Mesenchymal stem cell (in vitro differentiated cells and primary cell): ENCODE measurements at places on chromosomes 3 and 15.

- peak; percentile 12 for DNase-seq
These were observed 30.1 kb downstream of the CFAP161 start for GRCh38 chr15:81163961-81164800.

DNA sequence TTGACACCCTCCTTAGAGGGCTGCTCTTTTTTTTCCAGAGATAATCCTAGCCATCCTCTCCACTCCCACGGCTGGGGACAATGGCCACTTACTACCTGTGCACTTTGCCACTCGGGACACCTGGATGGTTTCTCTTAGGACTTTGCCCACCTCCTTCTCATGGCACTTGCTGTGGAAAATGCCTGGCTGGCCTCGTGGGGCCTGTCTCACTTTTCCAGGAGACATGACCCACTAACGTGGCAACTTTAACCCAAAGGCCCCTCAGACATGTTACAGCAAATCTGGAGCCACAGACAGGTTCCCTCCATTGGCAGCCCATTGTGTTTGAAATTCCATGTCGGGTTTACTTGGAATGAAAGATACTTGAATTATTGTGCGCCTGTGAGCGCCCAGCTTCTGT lies 29.4 kb upstream of the ESYT3 start:
- DNase-seq, result no peak

- DNase-seq, result no peak
These were observed 557.3 kb upstream of the KCNMB2 start for GRCh38 chr3:177978946-177979345.

GRCh38 chr15:73571346-73571745 lies 61.8 kb downstream of the NPTN start:
- no peak for DNase-seq

DNA sequence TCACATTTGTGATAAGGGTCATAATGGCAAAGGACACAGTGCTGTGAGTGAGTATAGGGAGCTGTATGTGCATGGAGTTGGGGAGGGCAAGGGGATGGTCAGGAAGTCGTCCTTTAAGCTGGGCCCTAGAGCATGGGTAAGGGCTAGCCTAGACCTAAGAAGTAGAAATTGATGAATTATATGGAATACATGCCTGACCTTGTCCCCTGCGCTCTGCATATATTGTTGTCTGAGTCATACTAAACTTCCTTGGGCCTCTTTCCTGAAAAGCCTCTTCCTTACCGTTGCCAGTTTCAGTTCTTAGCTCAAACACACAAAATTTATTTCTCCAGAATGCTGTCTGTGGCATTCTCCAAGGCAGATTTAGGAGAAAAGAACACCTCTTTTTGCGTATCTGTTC lies 4.6 kb downstream of the SNRK start:
- DNase-seq, result peak; percentile 59

DNA sequence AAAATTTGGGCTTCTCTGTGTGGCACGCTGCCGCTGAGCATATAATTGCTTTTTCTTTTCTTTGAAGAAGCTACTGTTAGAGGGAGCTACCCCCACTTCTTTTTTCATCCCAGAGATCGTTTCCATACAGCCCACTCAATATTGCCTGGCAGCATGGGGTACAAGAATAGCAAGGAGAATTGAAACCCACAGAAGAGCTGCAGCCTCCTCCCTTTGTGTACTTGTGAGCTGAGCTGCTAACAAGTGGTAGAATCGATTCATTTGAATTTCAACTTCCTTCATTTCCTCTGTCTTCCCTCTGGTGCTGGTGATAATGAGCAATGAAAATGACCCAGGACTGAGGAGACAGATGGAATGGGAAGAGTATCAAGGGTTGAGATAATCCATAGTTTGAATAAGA lies 64.9 kb downstream of the LRRC3B start:
- DNase-seq, result no peak

DNA sequence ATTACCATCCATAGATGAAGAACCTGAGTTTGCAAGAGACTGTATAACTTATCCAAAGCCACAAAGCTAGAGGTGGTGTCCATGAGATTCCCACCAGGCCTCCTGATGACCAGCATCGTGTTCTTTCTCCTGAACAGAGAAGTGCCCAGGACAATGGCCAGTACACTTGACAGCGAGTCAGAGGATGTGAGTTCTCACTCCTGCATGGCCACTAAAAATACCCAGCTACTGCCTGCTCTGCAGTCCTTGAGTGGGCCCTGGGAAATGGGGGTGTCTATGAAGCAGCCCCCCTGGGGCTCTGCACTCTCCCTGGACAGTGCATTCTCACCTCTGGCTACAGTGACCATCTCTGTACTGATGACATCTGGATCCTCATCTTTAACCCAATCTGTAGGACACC lies 201.2 kb downstream of the RPLP1 start:
- DNase-seq, result no peak

DNA sequence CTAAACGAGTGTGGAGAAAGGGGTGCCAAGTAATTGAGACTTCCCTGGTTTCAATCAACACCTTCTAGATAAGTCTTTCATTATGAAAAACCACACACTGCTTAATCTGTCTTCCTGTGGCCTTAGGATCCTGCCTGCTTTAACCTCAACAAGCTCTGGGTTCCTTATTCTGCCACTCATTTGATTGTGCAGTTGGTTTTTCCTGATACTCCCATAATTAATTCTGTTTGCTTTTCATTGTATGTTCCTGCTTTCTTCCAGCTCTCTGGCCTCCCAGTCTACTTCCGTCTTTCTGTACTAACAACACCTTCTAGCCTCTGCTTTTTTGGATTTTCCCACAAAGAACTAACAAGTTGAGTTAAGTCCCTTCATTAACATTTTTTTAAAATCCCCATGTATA lies 20.2 kb upstream of the GCNT3 start:
- no peak for DNase-seq

- DNase-seq, result no peak
These were observed 1.1 kb downstream of the PAK6 start for GRCh38 chr15:40239693-40240618.

DNA sequence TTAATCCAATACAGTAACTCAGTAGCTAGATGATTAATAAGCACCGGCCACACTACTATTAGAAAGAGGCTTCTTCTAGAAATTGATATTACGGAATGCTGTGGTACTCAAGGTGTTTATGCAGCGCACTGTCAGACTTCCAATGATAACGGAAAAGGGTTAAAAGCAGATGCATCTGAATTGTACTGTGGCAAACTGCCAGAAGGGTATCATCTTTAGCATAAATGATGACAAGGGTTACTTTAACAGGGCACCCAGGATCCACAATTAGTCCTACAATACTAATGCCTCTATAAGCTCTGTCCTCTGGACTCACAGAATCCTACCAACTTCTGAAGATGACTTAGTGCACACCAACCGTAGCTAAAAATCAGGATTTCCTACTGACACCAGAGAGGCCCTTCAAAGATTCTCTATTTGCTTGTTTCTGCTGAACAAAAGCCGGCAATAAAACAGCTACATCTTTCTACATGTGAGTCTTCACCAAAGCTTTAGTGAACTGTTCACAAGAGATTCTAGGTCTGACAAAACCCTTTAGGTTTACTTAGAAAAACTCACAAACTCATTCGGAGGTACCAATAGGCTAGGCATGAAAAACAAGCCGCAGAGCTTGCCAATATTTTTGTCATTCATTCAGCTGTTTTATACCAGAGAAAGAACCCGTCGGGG lies 7.1 kb downstream of the SATB1 start:
- DNase-seq, result no peak

DNA sequence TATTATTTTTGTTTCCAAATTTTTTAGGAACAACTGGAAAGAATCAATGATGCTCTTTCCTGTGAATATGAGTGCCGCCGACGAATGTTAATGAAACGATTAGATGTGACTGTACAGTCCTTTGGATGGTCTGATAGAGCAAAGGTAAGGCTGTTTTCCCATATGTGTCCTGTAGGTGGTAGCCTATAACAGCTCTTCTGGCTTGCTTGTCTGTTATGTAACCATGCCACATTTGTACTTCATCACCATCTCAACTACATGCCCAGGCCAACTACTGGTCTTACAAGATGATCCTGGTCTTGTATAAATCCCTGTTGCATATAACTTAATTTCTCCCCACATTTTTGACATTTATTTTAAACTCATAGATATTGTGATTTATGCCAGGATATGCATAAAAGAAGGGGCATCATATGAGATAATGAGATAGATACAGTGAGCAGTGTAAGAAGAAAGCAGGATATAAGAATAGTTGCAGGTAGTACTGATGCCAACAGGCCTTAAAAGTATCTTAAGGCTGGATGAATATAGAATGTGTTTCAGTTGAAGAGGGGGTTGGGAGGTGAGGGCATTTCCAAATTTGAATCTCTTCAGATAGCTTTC lies 20.3 kb downstream of the FAM98B start:
- peak; percentile 70 for DNase-seq

GRCh38 chr3:167644611-167645010 lies 9.1 kb downstream of the WDR49 start:
- no peak for DNase-seq

- peak; percentile 4 for DNase-seq
These were observed 454.0 kb upstream of the ARHGEF26 start for GRCh38 chr3:153666991-153667740.

DNA sequence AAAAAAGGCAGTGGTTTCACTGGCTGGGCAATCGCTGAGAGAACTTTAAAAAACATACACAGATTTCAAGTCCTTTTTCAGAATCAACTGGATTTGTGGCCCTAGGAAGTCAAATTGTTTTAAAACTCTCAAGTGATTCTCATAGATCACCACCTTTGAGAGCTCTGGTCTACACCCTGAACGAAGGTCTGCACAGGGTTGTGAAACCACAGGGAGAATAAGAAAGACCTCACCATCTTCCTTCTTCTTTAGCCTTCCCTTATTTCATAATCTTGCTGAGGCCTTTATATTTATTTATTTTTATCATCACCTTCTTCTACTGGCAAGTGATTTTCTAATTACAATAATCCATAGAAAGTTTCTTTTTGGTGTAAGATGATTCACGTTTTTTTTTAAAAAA lies 58.1 kb downstream of the FOXP1 start:
- DNase-seq, result no peak

GRCh38 chr3:128278761-128279600 lies 125.7 kb downstream of the EEFSEC start:
- peak; percentile 71 for DNase-seq

- DNase-seq, result peak; percentile 54
These were observed 145.5 kb downstream of the TIGIT start for GRCh38 chr3:114439284-114439683.

- DNase-seq, result no peak
These were observed 6.1 kb upstream of the TP63 start for GRCh38 chr3:189625071-189625470.

DNA sequence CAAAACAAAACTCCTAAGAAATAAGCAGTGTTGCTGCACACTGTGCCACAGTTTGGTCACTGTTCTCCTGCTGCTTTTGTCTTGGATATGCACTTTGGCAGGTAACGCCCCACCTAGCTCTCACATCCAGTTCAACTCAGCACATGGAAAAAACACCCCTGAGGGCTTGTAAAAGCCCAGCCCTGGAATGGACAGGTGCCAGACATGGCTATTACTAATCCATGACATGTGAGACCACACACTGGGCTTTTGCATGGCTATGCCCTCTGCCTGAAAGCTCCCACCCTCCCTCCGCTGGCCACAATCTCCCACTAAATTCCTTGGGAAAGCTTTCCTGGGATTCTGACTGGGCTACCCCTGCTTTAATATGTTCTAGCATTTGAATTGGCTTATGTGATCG lies 24.7 kb upstream of the ZBED2 start:
- DNase-seq, result no peak

DNA sequence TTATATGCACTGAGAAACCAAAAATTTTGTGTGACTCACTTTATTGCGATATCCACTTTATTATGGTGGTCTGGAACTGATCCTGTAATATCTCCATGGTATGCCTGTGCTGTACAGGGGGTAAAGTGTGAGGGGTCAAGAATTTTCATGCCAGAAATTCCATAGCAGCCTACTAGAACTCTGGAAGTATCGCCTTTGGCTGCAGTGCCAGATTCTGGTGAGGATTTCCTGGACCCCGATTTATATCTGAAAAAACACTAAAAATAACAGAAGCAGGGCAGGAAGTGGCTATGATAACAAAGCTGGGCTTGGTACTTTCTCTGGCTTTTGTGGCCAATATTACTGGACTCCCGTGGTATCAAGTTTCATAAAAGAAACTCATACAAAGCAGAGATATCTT lies 36.4 kb downstream of the CCDC80 start:
- DNase-seq, result peak; percentile 48

DNA sequence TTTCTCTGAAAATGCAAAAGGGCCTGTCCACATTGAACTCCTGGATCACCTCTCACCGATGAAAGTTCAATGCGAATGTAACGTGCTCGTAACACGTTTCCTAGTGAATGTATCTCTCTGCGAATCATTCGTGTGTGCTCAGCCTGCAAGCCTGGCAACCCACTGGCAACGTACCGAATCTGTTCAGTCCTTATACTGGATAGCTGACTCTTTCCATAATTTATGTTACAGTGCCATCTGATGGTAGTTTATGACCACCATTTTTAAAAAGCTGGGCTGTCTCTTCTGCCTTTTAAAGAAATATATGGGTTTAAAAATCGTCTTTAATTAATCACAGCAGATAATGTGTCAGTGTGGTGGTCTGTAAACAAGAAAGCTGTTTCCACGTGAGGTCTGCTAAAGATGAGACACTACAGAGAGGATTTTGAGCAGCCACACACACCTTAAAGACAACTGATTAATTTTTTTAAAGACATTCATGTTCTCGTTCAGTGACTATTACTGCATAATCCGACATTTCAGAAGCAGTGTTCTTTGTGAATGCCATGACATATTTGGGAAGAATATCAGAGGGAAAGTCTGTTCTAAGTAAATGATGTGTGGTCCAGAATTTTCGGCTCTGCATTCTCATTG lies 69.4 kb upstream of the FOXP1 start:
- peak; percentile 59 for DNase-seq

DNA sequence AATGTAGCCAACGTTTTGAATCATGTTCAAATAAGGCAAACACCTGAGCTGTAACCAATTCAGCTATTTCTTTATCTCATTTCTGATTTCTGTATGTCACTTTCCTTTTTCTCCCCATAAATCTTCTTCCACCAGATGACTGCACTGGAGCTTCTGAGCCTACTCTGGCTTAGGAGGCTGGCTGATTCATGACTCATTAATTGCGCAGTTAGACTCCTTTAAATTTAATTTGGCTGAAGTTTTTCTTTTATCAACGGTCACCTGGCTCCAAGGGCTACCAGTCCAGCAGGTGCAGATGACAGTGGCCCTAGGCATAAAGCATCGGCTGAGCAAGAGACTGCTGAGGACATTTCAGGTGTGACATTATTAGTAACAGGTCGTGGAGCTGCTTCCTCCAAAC lies 39.6 kb upstream of the ITGA11 start:
- DNase-seq, result peak; percentile 43

DNA sequence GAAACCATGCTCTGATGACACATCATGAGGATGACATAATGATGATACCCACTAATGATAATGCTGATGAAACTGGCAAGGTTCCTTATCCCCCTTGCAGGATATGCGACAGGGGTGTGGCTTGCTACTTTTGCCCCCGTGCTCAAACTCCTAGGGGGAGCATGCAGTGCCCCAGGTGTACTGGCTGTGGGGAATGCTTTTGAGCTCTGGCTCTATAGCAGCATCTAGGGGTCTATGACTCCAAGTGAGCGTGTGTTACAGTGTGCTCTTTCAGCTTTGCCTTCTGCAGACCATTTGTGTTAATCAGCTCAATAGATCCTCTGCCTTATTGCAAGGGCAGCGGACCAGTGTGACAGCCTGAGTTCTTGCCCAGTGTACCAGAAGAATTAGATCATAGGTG lies 1239.5 kb downstream of the SI start:
- no peak for DNase-seq

GRCh38 chr3:1798711-1799405 lies 299.8 kb upstream of the CNTN4 start:
- DNase-seq, result no peak
